ENCODE measurements at places on chromosomes 5 and 9.

DNA sequence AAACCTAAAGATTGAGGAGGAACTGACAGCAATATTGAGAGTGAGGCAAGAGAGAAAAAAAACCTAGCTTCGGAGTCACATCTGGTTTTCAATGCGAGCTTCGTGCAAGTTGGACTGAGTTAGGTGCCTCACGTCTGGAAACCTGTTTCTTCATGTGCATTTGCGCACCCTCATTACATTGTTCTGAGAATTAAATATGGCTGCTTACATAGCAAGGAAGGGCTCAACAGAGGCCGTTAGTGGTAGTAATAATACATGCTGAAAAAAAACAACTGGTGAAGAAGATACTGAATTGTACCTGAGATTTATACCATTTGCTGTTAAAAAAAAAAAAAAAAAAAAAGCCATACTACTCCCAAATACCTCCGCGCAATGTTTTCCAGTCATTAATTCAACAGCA, 18.6 kb downstream of the DNAJA1 start:
- no peak for DNase-seq

- DNase-seq: no peak
Observed at GRCh38 chr5:945691-946551, 53.2 kb downstream of the TRIP13 start.

GRCh38 chr5:18008940-18009339, 374.7 kb downstream of the TAF11L14 start:
- DNase-seq: no peak

DNA sequence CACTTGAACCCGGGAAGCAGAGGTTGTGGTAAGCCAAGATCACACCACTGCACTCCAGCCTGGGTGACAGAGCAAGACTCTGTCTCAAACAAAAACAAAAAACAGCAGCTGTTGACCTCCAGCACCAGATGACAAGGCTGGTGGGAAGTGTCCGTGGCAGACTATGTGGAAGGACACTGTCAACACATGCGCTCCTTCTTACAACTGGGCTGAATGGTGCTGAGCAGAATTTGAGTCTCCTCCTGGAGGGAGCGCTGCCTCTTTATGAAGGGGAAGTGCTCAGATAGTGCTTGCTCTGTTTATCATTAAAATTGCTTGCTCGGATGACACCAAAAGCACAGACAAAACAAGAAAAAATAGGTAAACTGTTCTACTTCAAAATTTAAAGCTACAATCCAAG, 9.2 kb upstream of the CFAP157 start:
- DNase-seq: no peak

- DNase-seq: no peak
Observed at GRCh38 chr9:134950386-134951210, 32.9 kb upstream of the FCN1 start.

DNA sequence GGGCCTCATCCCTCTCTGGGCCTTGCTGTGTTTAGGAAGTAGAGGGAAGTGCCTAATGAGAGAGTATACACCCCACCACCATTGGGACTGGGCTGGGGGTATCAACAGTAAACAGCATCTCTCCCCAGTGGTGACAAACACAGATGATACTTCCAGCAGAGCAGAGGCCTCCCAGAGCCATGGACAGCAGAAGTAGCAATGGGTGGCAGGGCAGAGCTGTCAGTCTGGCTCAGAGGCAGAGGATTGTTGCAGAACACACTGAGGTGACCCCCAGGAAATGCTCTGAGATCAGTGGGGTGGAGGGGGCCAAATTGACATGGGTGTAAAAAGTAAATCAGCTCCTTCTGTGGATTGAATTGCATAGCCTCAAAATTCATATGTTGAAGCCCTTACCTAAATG, 12.1 kb upstream of the P4HA2 start:
- DNase-seq: no peak

DNA sequence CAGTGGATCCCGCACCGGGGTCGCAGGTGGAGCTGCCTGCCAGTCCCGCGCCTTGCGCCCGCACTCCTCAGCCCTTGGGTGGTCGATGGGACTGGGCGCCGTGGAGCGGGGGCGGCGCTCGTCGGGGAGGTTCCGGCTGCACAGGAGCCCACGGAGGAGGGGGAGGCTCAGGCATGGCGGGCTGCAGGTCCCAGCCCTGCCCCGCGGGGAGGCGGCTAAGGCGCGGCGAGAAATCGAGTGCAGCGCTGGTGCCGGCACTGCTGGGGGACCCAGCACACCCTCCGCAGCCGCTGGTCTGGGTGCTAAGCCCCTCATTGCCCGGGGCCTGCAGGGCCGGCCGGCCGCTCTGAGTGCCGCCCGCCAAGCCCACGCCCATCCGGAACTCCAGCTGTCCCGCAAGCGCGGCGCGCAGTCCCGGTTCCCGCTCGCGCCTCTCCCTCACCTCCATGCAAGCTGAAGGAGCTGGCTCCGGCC, 120.6 kb upstream of the MEF2C start:
- DNase-seq: no peak

GRCh38 chr9:2271426-2271825, 256.3 kb downstream of the SMARCA2 start:
- peak; percentile 64 for DNase-seq

DNA sequence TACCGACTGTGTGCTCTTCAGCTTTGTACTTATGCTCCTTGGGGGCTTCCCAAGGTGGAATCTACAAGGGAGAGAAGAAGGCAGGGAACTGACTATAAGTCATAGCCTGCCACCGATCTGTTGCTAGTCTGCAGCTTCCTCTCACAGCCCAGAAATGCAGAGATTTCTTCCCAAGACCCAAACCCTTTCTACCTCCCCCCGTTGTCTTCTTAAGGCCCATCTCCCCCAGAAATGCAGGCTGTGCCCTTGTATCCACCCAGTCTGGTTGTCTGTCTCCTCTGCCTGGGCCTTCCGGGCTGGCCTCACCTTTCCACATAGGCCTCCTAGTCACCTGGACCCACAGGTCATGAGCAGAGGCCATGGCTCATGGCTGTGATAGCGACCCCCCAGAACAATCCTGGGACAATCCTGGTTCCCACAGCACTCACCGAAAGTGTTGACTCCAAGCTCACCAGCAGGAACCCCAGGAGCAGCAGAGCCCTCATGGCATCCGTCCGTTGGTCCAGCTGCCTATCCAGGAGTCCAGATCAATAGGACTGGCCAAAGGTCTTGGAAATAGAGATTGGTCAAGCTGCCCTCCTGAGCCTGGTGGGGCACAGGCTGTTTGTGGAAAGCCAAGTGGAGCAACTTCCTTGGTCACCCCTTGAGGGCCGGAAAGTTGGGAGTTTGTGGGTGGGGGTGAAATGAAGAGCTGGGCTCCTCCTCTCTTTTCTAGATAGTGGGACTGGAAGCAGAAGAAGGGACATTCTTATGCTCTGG, at the start of gene F12:
Gene F12, minus strand, starts transcription at position 522 of the 759 bp plus-strand sequence. Its CDS starts 37 bp downstream, at position 485.
- no peak for DNase-seq

DNA sequence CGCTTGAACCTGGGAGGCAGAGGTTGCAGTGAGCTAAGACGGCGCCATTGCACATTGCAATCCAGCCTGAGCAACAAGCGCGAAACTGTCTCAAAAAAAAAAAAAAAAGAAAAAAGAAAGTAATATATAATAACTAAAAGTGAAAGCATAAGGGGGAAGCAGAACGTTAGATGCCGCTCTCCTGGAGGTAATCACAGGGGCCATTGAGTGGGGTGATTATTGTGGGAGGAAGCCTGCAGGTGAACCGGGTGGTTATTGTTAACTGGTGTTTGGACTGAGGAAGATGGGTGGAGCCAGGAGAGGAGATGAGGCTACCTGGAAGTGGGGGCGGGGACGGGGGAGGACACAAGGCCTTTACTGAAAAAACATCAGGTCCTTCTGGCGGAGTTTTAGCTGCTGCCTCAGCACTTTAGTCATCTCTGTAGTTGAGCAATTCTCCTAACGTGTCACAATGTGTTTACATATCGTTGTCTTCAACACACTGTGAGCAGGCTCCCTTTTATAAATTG, 5.3 kb upstream of the TJP2 start:
- peak; percentile 80 for DNase-seq

GRCh38 chr9:111683392-111683791, 22.0 kb downstream of the GNG10 start:
- DNase-seq: no peak

DNA sequence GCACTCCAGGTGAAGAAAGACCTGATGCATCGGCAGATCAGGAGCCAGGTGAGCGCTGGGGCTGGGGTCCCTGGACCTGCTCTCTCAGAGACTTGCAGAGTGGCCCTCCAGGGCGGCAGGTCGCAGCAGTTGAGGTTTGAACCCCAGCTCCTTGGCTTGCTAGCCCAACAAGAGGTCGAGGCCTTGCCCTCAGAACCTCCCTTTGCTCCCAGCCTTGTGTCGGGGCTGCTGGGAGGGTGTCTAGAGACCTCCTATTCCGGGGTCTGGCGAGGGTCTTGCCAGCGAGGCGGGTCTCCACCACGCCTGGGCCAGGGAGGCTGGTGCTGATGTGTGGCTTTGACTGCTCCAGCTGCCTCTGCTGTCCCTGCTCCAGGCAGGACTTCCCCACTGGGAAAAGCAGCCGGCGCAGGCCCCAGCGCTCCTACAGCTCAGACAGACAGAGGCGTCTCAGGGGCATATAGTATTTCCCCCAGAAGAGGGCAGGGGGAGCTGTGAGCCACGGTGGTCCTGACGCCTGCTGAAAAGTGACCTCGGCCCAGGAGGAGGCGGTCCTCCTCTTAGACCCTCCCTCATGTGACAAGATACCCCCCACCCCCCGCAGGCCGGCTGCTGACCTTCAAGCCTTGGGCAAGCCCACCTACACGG, 38.3 kb downstream of the LRSAM1 start:
- DNase-seq: no peak
